Stimulated activated CD4-positive, alpha-beta T cell treated with anti-CD3 and anti-CD28 coated beads, TNF-alpha, amount 100 ng/mL, for 4 hours (primary cell): ENCODE measurements at places on chromosomes 11 and 22.

DNA sequence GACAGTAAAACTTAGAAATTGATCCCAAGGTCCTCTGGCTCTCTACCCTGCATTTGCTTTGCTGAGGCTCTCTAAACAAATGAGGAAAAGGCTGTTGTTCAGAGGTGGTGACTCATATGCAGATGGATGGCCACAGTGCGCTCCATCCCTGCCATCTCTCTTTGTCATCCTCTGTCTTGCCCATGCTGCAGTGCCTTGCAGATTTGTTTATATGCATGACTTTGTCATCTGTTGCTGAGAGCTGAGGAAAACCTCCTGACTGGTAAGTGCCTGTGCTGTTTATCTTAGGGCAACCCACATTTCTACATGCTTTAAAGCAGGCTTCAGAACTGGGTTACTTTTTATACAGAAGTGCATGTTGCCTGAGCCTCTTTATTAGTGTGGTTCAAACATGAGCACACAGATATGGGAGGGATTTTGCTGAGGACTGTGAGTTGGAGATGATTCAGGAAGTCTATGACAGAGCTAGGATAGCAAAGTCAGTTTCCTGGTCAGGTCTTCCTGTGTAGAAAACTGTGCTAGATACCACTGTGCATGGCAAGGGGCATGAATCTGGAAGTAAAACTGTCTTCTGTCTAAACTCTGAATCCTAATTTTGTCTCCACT is 57.4 kb downstream of the JAM3 start:
- DNase-seq = no peak

GRCh38 chr11:58577555-58578135 is 1.2 kb upstream of the ZFP91 start:
- peak; percentile 57 for DNase-seq

- DNase-seq = no peak
Measured at GRCh38 chr11:41989823-41990380, 530.5 kb upstream of the LRRC4C start.

- DNase-seq = no peak
Measured at GRCh38 chr22:38655519-38656255, 505 bp downstream of the FAM227A start.

GRCh38 chr11:78783301-78783700 is 208.6 kb upstream of the NARS2 start:
- no peak for DNase-seq

- DNase-seq = no peak
Measured at GRCh38 chr11:66970371-66970806, 4.7 kb upstream of the C11orf86 start.

GRCh38 chr11:70532731-70533130 is 134.4 kb downstream of the CTTN start:
- no peak for DNase-seq

DNA sequence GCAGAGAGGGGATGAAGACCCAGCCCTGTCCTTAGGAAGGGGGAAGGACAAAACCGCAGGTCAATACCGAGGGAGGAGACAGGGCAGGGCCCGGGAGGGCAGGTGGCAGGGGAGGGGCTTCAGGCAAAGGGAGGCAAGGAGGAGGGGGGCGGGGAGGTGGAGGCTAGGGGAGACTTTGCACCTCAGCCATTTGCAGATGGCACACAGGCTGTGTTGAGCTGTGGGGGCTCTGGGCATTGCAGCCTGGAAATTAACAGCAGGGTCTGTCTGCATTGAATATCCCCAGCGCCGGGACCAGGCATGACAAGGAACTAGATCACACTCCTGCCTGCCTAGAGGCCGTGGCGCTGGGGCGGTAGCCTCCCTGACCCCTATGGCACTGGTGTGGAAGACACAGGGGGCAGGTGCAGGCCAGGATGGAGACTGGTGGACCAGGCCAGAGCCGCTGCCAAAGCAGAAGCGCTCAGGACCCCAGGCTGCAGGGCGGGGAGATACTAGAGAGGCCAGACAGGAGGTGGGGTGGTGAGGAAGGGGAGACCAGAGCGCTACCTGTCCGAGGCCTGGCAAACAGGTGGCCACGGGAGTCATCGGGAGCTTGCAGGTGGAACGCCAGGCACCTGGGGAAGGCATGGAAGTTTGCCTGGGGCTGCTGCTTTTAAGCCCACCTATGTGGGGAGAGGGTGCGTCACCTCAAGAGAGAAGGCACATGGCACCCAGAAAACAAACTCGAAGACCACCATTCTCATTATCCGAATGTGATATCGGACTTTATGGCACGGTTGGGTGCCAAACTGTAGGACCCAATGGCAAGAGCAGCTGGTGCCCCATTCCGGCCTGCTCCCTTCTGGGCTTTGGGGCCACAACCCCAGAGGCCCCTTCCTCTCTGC is 11.5 kb downstream of the CBX6 start:
- DNase-seq = no peak

GRCh38 chr11:94775567-94776327 is 7.6 kb downstream of the AMOTL1 start:
- DNase-seq = no peak

- no peak for DNase-seq
Measured at GRCh38 chr11:113715882-113716625, 9.9 kb upstream of the TMPRSS5 start.

DNA sequence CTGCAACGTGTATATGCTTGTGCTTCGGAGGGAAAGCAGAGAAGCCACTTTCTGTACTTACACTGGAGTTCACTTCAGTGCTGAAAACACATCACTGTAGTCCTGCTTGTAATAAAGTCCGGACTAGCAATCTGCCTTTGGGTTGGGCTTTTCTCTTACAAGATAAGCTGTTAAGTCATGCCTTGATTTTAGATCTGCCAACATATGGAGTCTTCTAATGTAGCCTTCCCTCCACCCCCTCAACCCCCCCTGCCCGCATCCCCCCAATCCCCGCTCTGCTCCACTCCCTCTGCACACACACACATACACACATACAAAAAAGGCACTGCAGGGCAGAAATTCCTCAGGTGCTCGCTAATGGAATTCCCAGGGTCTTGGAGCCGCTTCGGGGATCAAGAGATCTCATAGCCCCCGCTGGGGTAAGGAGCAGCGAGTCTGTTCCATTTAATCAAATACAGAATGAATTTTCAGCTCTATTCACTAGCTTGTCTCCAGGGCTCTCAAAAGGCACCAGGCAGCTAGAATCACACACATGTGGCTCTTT is 3.4 kb downstream of the CDON start:
- no peak for DNase-seq

DNA sequence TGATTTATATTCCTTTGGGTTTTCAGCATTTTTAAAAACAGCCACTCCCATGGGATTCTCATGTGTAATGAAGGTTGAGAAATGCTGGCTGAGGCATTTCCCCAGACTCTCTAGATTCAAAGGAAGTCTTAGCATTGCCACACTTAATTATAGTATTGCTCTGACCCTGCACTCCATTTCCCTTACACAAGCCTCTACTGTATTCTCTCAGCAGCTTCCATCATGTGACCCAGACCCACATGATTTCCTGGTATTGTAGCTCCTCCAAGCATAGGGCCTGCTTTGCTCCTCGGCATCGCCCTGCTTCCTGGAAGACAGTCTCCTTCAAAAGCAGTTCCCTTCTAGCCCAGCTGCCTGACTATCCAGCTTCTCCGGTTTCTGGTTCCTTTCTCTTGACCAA is 261.5 kb downstream of the LARGE1 start:
- DNase-seq = no peak

DNA sequence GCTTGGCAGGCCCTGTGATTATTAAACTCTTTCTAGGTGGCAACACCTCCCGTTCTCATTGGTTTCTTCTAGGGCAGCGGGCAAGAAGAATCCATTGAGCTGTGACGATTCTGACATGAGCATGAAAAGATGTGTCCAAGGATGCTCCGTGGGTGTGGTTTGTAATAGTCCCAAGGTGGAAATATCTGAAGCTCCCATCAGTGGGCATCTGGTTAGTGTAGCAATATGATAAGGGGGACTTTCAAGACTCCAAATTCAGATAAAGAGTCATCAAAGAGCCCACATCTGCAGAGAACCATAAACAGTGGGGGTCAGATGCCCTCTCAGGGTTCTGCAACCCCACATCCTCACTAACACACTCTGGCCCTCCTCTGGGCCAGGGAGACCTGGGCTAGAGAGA is 42.6 kb downstream of the TST start:
- no peak for DNase-seq

DNA sequence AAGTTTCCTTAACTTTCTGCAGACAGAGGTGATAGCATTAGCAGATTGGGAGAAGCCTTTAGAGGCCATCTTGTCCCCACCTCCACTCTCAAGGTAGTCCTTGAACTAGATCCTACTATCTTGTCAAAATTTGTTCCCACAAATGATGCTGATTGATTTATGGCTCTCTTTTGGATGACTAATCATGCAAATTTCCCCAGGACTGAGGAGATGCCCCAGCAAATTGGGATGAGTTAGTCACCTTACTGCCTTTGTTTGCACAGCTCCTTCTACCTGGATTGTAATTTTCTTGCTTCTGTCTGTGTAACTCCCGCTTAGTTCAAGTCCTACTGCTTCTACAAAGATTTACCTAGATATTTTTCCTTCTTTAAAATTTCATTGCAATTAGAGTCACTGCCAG is 391.4 kb upstream of the CADM1 start:
- no peak for DNase-seq

- no peak for DNase-seq
Measured at GRCh38 chr22:23401111-23401909, 178.8 kb downstream of the IGLL1 start.

DNA sequence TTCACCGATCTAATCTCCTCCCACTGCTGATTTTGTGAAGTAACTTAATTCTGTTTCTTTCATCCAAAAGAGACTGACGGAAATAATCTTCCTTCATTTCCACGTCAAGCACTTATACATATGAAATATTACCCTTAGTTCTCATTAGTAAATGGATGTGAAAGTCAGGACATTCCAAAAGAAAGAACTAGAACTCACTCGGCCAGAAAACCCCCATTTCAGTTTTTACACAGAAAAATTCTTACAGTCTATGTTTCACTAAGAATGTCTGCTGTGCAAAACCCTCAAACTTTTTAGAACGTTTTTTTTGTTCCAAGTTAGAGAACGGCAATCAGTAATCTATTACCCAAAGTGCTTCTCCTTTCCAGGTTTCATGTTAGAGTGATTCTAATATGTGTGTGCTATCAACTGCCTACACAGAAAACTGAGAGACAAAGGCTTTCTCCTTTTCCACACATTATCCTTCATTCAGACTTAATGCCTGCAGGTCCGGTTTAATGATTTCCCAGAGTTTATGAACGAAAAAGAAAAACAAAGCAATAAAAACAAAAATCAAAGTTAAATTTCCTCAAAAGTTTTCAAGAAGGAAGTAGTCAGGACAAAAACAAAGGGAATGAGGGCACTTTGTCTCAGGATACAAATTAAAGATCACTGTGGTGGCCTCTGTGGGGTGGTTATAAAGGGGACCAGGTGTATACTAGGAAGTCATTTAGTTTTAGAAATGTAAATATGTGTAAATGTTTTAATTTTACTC is 11.3 kb upstream of the SESN3 start:
- no peak for DNase-seq

- DNase-seq = no peak
Measured at GRCh38 chr11:125960771-125961170, 14.9 kb downstream of the VSIG10L2 start.

- DNase-seq = no peak
Measured at GRCh38 chr22:24514241-24515026, 19.3 kb downstream of the UPB1 start.

GRCh38 chr22:23054531-23055257 is 15.6 kb upstream of the GNAZ start:
- DNase-seq = no peak

- no peak for DNase-seq
Measured at GRCh38 chr22:50630376-50630775, 2.4 kb upstream of the ARSA start.

DNA sequence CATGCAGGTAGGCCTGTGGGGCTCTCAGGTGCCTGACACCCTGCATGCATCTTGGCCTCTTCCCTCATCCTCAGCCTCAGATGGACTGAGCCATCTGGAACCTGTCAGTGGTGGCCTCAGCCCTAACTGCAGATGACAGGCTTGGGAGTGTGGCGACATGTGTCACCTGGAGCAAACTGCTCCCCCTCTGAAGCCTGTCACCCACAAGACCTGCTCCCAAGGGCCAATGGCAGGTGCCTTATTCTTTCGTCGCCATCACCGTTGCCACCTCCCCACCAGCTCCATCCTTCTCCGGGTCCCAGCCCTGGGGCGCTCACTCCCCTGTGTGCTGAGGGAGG is 3.6 kb upstream of the SEPTIN5 start:
- no peak for DNase-seq

DNA sequence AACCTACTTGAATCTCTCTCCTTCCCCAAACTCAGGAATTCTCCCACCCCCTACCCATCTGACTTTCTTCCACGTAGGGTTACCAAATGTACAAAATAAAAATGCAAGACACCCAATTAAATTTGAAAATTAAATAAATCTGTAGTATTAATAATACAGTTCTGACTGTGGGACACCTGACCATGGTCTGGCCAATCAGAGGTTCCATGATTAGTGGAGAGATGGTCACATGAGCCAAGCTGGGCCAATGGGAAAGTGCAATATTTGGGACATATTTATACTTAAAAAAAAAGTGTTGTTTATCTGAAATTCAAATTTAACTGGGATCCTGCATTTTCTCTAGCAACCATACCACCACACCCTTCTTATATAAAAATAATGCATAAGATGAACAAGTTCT is 29.8 kb upstream of the ASPHD2 start:
- no peak for DNase-seq

GRCh38 chr11:112631333-112631732 is 329.9 kb upstream of the NCAM1 start:
- DNase-seq = no peak

DNA sequence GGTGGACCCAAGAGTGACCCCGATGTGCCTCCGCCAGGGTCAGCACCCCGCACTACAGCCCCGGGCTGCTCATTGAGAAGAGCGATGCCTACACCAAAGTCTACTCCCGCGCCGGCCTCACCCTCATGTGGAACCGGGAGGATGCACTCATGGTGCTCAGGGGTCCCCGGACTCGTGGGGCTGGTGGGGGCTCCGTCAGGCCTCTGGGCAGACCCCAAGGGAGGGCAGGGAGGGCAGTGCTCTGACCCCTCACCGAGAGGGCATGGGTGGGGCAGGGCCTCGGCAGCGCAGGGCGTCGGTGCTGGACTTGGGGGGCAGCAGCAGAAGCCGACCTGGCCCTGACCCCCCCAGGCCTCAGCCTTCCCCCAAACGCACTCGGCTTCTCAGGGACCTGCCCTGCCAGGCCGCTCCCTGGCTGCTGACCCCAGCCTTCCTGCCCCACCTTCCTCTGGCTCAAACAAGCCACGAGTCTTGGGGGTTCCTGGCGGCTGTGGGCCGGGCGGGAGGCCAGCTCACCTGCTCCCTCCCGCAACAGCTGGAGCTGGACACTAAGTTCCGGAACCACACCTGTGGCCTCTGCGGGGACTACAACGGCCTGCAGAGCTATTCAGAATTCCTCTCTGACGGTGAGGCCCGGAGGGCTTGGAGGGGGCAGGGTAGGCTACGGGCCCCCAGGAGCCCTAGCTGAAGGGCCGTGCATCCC is 2.9 kb downstream of the MUC2 start:
- no peak for DNase-seq

DNA sequence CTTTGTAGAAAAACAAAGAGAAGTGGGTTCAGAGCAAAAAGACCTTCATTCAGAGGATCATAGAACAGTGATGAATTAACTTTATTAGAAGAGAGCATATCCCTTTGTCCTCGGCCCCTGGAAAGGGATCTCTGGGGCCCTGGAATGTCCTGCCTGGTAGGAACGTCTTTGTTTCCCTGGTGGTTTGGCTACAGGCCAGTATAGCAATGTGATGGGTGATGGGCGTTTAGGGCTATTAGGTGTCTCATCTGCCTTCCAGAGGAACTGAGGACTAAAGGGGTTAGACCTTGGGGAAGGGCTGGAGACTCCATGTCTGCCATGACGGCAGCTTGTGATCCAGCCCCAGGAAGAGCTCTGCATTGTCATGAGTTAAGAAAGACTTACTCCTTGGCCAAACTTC is 9.1 kb downstream of the APOL4 start:
- DNase-seq = no peak

- no peak for DNase-seq
Measured at GRCh38 chr11:111531136-111531535, 9.4 kb upstream of the LAYN start.
